ENCODE measurements at places on chromosomes 3 and 15.

DNA sequence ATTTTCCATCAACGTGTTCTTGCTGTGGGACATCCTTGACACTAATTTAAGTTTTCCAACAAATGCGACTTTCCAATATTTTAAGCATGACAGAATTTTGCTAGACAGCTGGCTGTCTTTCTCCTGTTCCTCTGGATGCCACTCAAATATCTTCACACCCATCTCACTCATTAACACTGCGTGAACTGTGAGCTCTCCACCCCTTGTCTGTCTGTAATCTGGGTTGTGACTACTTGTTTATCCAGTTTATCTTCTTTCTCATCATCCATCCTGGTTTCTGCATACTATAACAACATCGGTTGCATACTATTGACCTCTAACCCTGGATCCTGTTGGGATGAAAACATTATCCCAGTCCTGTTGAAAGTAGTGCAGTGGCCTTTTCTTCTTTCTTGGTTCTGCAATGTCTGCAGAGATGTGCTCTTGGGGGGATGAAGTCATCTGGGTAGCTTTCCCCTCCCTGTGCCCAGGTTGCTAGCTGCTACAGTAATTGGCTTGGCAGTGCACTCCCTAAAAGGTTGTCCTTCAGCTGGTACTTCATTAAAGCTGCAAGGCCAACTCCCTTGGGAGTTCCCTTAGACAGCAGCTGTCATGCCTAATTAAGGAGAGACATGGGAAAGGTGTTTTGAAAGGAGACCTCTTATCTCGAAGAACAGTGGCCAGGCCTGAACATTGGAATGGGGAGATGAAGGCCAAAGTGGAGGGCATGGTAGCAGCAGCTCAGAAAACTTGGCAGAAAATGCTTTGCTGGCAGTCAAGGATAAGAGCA is 24.7 kb downstream of the KAT2B start:
- peak; percentile 12 for DNase-seq

GRCh38 chr15:23897531-23897930 is 210.4 kb upstream of the NDN start:
- no peak for DNase-seq

DNA sequence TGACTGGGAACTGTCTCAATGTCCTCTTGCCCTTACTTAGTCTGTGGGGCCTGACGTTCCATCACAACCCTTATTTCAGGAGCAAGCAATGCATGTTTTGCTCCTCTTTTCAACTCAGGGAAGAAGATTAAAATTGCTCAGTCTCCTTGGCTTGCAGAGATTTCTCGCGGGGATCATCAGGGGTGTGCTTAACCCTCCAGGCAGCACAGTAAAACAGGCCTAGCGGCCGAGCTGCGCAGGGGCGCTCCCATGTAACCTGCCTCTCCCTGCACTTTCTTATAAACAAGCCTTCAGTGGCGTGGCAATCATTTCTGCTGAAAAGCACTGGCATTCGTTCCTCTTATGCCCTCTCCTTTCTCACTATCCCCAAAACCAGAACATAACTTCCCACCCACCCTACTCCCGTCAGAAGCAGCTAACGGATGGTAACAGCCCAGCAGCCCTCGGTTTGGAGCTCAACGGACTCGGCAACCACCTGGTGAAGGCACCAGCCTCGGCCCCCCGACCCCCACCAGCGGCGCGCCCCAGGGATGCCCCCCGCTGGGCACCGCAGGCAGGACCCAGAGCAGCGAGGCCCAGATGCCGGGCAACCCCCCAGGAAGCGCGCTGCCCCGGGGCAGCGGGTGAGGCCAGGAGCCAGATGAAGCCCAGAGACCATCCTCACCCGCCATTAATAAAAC is 1.1 kb downstream of the MCF2L2 start:
- DNase-seq, result no peak

GRCh38 chr3:154829929-154830328 is 250.2 kb upstream of the MME start:
- DNase-seq, result no peak

DNA sequence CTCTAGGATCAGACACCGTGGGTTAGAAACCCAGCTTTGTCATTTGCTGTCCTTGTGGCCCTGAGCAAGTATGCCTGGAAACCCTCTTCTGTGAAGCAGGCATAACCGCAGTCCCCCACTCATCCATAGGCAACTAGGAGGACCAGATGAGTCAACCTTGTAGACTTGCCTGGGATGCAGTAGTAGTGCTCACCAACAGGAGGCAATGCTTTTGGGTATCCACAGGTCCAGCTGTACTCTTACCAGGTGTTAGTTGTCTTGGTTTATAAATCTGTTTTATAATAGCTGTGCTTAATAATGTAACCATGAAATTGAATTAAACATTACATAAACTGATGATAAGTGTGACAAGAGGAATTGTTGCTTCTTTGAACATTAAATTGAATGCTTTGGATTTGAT is 389.3 kb downstream of the IL20RB start:
- no peak for DNase-seq

GRCh38 chr3:140315955-140316354 is 361.9 kb upstream of the TRIM42 start:
- DNase-seq, result no peak

GRCh38 chr15:37743826-37744225 is 190.6 kb upstream of the TMCO5A start:
- DNase-seq, result no peak

DNA sequence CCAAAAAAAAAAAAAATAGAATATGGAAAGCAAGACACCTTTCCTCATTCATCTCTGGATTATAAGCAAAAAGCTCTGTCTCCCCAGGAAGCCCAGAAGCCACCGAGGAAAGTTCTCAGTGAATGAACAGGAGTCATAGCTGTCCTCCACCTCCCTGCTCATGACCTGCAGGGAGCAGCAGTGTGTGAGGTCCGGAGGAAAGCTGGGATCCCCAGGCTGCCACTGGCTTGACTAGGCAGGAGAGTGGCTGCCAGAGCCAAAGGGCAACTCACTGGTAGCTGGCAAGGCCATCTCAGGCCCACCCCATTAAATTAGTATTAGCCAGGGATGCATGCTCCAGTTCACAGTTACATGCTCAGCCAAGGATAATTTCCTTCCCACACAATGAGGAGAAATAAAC is 191.6 kb upstream of the STT3B start:
- DNase-seq, result peak; percentile 3

- DNase-seq, result no peak
These were observed 38.6 kb upstream of the FSTL1 start for GRCh38 chr3:120489421-120489820.

DNA sequence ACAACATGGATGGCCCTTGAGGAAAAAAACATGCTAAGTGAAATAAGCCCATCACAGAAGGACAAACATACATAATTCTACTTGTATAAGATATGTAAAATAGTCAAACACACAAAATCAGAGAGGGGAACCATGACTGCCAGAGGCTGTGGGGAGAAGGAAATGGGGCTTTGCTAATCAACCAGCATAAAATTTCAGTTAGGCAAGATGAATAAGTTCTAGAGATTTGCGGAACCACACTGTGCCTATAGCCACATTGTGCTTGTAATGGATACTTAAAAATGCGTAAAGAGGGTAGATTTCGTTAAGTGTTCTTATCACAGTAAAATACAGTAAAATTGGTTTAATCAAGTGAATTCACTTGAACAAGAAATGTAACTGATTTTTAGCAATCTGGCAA is 33.7 kb upstream of the SPTBN5 start:
- no peak for DNase-seq

GRCh38 chr3:43369404-43370292 is 83.3 kb downstream of the SNRK start:
- no peak for DNase-seq

DNA sequence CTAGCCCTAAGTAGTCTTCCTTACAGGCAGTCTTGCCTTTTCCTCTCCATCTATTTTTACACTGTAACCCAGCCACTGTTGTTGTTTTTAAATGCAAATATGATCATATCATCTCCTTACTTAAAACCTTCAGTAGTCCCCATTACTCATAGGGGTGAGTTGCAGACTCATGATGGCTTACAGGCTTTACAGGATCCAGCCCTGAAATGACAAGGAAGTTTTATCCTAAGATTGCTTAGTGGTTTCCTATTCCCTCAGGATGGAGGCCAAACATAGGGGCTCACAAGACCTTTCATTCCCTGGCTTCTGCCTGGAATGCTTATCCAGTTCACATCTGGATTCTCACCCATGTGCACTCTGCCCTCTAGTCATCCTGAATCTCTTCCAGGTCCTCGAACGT is 27.7 kb upstream of the PCOLCE2 start:
- DNase-seq, result no peak

DNA sequence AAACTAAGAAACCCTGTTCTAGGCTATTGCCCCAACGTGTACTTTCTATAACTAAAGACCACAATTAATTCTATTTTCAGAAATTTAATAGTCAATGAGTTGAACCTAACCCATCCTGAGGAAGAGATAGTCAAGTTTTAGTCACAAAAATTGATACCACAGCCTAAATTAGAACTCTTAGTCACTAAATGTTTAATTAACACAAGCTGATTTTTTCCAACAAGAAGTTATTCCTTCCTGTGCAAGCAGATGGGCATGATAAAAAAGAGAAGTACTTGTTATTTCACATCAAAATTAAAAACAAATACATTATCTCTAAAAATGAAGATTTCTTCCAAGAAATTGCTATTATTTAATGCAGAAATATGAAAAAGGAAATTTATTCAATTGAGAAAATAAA is 38.4 kb upstream of the TERB2 start:
- DNase-seq, result no peak

All from NCI-H1092 treated with DMSO at 0.1 percent for 48 hours (cell line).